NCI-H2081 treated with DMSO at 0.1 percent for 48 hours (cell line): ENCODE measurements at places on chromosomes 1 and 21.

GRCh38 chr1:105608713-105609112 lies 1447.8 kb upstream of the PRMT6 start:
- DNase-seq, result no peak

- no peak for DNase-seq
These were observed at the start of gene TNFSF4 for GRCh38 chr1:173206816-173207568. Gene TNFSF4, minus strand, starts transcription at chr1:173207331. Its CDS starts 155 bp downstream, at chr1:173207176.

DNA sequence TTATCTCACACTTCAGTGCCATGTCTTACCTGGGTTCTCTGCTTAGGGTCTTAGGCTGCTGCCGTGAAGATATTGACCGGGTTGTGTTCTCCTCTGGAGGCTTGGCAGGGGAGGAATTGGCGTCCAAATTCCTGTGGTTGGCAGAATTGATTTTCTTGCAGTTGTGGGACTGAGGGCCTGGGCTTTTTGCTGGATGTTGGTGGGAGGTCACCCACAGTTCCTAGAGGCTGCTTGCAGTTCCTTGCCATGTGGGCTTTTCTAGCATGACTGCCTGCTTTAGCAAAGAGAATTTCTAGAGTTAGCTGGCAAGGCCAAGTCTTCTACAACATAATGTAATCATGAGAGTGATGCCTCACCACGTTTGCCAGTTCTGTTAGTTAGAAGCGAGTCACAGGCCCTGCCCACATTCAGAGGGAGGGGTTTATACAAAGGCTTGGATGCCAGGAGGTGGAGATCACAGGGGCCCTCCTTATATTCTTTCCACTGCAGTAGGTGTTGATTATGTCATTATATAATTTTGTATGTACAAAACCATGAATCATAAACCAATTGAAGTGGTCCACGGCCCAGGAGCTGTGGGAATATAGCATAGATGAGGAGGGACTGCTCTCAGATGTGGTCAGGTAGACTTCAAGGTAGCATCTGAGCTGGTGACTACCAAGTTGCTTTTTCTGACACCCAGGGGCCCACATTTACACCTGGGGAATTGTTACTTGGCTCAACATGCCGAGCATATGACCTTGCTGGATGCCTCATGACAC lies 6.6 kb downstream of the UBL4B start:
- DNase-seq, result no peak

DNA sequence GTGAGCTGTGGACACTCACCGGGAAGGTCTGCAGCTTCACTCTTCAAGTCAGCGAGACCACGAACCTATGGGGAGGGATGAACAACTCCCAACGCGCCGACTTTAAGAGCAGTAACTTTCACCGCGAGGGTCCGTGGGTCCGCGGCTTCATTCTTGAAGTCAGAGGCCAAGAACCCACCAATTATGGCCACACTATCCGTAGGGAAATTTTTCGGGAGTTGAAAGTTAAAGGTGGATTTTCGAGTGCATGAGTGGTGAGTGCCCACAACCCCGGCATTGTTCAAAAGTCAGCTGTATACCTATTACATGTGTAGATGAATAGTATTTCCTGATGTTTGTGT lies 19.7 kb downstream of the EXOC8 start:
- no peak for DNase-seq

DNA sequence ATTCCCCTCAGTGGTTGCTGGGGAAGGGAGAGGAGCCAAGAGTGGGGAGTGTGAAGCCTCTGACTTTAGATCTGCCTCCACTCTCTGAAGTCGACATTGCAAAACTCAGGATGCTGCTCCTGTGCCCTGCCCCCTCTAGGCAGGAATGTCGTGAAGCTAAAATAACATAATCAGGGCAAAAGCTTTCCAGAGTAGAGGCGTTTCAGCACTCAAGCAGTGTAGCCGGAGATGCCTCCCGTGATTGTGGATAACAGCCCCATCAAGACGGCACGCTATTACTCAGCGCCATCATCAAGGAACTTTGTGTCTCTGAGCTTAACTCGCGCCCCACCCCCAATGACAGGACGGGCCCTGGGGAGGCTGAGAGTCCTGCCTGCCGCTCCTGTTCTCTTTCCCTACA lies 60.0 kb downstream of the FBXO2 start:
- no peak for DNase-seq

DNA sequence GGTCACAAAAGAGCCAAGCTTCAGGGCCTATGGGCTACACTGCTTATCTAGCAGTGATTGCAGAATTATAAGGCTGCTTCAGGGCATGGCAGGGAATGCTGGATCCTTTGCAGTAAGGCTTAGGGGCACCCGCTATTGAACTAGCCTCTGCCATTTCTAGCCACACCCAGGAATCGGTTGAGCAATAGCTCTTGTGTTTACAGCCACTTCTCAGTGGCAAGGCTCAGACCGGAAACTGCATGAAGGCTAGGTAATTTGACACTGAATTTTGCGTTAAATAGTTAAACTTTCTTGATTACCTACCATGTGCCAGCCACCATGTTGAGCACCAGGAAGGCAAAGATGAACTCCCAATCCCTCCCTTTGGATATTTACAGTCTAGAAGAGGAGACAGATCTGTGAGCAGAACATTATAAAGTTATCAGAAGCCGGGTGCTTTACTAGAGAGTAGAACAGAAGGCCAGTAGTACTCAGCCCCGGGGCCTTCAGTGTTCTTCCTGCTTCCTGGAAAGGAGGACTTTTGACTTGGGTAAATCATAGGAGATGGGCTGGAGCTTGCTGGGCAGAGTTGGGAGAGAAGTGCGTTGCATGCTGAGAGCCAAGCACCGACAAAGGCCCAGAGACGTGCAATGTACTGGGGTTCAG lies 98.6 kb upstream of the LPGAT1 start:
- DNase-seq, result no peak

DNA sequence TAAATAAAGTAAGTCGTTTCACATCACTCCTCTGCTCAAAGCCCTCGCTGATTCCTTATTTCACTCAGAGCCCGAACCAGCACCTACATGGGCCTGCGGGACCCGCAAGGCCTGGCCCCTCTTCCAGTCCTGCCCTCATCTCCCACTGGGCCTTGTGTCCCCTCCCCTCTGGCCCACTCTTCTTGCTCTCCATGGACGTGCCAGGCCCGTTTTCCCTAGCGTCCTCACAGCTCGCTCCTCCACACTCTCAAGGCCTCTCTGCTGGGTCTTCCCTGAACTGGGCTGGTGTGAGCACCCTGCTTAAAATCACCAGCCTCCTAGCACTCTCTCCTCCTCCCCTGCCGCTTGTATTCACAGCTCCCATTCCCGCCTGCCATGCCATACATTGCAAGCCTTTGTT lies 237.9 kb downstream of the FOXD2 start:
- no peak for DNase-seq

- no peak for DNase-seq
These were observed 122.2 kb downstream of the NFIA start for GRCh38 chr1:61204528-61204927.

DNA sequence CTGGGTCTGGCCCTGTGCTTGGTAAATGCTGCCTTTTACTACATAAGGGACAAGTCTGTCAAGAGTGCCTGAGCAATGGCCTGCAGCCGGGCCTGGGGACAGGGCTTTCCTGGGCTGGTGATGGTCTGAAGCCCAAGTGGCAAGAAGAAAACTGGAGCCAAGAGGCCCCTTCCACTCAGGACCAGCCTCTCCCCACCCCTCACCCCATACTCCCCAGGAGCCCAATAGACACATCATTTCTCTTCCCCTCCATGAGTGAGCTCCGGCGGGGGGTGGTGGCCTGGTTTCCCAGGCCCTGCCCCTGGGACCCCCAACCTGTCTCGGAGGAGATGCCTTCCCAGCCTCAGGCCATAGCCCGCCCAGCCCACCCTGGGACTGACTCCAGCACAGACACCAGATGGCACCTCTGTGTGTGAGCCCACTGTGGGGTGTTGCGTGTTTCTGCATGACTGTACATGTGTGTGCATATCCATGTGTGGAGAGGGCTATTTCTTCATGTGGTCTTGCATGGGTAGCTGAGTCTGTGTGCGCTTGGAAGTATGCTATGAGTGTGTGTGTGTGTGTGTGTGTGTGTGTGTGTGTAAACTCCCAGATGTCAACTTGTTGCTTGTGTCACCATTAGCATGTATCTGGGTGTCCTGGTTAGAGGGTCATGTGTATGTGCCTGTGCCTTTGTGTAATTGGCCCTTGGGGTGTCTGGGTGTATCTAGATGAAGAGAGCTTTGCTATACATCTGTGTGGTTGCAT lies 14.3 kb upstream of the LRP8 start:
- DNase-seq, result no peak

GRCh38 chr1:28266920-28267322 lies 7.6 kb downstream of the SESN2 start:
- DNase-seq, result no peak

GRCh38 chr1:29736582-29737188 lies 500.4 kb downstream of the PTPRU start:
- DNase-seq, result no peak

GRCh38 chr1:9250411-9251381 lies 16.1 kb downstream of the H6PD start:
- DNase-seq, result no peak

DNA sequence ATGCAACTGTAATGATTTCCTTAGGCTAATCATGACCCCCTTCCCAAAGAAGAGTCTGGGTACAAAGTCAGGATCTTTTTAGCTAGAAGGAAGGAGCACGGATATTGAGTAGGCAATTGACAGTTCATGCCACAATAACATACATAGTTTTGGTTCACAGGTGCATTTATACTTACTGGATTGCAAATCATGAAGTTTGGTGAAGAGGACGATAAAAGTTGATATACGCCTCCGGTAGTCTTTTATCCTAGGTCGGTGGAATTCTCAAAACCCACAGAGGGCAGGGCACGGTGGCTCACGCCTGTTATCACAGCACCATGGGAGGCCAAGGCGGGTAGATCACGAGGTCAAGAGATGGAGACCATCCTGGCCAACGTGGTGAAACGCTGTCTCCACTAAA lies 265.4 kb upstream of the PRMT6 start:
- no peak for DNase-seq

- no peak for DNase-seq
These were observed at the start of gene C1orf141 for GRCh38 chr1:67134695-67135094. Gene C1orf141, minus strand, starts transcription at chr1:67134970. Its CDS starts 7,730 bp downstream, at chr1:67127240.

GRCh38 chr1:37722181-37723071 lies 30.1 kb downstream of the CDCA8 start:
- DNase-seq, result no peak

DNA sequence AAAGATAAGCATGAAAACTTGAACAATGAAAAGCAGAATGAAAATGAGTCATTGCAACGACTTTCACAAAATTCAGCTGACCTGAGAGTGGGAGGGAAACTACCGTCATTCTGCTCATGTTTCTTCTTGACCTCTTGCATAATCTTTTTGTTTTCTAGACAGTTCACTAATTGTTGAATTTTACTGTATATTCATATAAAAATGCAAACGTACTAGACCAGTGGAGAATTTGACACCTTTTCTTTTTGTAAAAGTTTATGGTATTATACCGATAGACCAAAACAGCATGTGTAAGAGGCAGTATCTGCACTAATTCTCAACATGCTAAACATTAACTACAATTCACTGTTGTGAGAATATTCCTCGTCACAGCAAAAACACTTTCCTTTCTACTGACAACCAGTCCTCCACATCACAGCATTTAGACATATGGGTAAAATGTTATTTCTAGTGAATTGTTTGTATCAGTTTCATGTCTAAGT lies 137.8 kb downstream of the GREM2 start:
- no peak for DNase-seq

DNA sequence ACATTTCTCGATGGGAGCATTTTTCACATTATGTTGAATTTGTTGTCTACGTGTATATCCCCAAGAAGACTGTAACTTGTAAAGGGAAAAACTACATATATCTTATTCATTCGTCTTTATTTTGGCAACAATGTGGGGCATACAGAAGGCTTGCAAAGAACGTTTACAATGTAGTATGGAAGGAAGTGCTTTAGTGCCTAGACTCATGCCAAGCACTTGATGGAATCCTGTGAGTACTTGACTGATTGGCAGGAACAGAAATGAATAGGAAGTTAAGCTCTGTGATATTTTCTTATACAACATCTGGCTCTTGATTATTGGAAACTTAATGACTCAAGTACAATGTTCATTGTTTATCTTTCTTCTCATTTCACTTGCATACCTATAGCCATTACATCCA lies 284.4 kb downstream of the LRRC7 start:
- DNase-seq, result no peak

DNA sequence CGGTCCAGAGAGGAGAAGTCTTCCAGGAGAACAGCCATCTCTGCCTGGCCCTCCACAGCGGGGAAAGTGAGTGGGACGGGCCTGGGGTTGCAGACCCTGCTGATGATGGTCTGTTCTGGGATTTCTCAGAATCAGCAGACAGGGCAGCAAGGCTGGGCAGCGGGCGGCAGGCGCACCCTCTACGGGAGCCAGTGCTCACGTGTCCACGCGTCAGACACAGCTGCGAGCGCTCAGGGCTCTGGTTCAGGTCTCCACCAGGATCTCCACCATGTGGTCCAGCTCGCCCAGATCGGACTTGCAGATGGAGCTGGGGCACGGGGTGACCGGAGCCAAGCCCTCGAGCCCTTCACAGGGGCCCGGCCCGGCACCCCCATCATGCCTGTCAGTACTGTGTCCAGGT lies 5.5 kb downstream of the CLCA4 start:
- DNase-seq, result no peak

DNA sequence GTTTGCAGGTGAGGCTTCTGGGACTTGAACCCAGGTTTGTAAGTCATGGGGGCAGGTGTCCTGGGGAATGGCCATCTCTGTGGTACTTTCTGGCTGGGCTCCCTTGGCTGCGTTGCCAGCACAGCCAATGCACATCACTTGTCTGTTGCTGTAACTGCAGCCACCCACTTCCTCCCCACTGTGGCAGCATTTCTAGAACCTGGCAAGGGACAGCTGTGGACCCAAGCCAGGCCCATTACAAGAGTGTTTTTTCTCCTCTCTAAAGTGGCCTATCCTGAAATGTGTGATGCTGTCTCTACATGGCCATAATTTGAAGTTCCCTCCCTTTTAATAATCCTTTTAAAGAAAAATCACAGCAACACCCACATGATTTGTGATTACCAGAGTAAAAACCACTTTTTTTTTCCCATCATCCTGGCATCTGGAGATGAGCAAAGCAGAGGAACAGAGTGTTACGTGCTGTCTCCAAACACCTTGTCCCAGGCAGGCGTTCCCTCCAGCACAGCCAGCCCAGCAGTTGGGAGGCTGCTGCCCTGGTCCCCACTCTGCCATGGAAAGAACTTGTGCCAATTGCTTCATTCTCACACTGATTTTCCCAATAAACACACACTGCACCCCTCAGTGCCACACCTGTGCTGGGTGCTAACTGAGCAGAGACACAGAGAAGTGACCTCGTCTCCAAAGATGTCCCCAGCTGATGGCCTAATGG lies 360.6 kb upstream of the USP24 start:
- no peak for DNase-seq

- DNase-seq, result no peak
These were observed 135.2 kb downstream of the SLC44A5 start for GRCh38 chr1:75475696-75476095.

- no peak for DNase-seq
These were observed 200.3 kb upstream of the SGIP1 start for GRCh38 chr1:66333466-66334199.

GRCh38 chr1:155649676-155650075 lies 38.9 kb downstream of the YY1AP1 start:
- DNase-seq, result no peak

GRCh38 chr1:244273262-244273844 lies 178.4 kb downstream of the ADSS2 start:
- no peak for DNase-seq
